Hindlimb muscle (tissue), 1 donor: ENCODE measurements at places on chromosomes 12 and 14. TPM values are rescaled to one million over a fixed set of nuclear protein-coding genes. Genes with fewer than 3 reads are reported as not detected.

DNA sequence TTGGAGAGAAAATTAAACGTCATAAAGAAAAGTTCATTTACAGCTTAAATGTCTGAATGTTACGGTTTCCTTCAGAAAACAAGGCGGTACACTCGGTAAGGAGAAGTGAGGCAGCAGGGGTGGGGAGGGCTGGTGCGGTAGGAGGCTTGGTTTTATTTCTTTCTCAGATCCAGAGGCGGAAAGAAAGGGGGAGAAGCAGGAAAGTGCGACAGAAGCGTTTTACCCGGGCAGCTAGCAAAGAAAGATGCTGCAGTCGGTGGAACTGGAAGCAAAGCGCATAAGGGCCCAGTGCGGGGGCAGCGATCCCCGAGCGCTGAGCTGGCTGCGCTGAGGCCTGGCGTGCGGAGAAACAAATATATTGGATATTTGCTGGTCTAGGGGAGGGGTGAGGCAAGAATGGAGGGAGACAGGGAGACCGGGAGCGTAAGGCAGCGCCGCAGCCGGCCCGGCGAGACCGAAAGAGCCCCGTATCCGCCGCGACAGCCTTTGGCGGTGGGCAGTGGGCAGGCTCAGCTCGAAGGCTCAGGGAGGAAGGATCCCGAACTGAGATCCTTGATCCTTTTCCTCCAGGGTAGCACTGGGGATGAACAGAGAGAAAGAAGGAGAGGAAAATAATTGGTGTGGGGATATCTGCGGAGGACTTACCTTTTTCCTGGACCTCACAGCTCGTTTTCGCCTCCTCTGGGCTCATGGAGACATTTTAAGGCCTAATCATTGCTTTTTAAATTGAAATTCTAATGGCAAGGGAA is 6.4 kb upstream of the HOXC11 start:
- no peak for DNase-seq

GRCh38 chr12:13661005-13661887 is 320.2 kb downstream of the GRIN2B start:
- DNase-seq, result peak; percentile 68

GRCh38 chr12:64610660-64611340 is 505 bp downstream of the RASSF3 start:
- peak; percentile 52 for DNase-seq

GRCh38 chr14:102424923-102425322 is 62.2 kb downstream of the TECPR2 start:
- no peak for DNase-seq

The FAM181A gene
- polyA plus RNA-seq, result not detected

The GPX2 gene
- polyA plus RNA-seq, result 0.67 TPM

The SERPINA1 gene
- polyA plus RNA-seq, result 0.61 TPM

The TNS2 gene
- polyA plus RNA-seq, result 124 TPM

The BCL11B gene
- 1.4 TPM for polyA plus RNA-seq
